ENCODE measurements at places on chromosomes 16 and 17.

DNA sequence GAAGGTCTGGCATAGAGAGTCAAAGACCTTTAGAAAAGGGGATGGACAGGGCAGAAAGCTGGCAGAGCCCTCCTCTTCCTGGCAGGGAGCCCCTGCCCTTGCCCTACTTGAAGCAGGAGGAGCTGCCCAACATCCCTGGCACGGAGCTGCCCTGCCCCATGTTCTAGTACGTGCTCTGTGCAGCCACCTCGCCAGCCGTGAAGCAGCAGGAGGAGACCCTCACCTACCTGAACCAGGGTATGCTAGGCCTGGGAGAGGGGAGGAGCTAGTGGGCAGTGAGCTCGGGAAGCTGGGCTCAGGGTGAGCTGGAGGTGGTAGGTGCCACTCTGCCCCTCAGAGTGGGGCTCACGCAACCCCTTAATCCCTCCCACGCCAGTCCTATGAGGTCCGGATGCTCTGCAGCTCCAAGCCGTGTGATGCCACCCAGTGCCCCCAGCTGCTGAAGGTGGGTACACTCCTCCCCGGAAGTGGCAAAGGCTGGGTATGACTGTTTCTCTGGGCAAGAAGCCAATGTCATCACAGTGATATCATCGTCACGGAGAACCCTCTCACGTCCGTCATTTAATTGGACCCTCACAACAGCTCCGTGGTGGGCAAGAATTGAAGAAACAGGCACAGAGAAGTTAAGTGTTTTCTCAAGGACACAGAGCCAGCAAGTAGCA, 12.7 kb upstream of the STAC2 start:
- DNase-seq: no peak

- DNase-seq: peak; percentile 57
Observed at GRCh38 chr17:38658741-38659345, 15.9 kb downstream of the EPOP start.

GRCh38 chr16:69118468-69118867, 13.0 kb downstream of the HAS3 start:
- no peak for DNase-seq

GRCh38 chr17:75846692-75847613, 2.7 kb upstream of the UNC13D start:
- DNase-seq: no peak

GRCh38 chr17:55825213-55825612, 74.4 kb downstream of the PCTP start:
- no peak for DNase-seq
